ENCODE measurements at places on chromosomes 13 and 19.

- no peak for DNase-seq
These were observed 11.3 kb downstream of the GPR12 start for GRCh38 chr13:26749285-26749684.

GRCh38 chr13:65508745-65509144, 1721.4 kb downstream of the PCDH9 start:
- DNase-seq = no peak

- DNase-seq = no peak
These were observed 192.1 kb downstream of the KATNAL1 start for GRCh38 chr13:30115257-30115600.

GRCh38 chr13:70042193-70042592, 65.4 kb upstream of the ATXN8OS start:
- DNase-seq = no peak

- no peak for DNase-seq
These were observed 88.3 kb downstream of the DHRS12 start for GRCh38 chr13:51715613-51716012.

DNA sequence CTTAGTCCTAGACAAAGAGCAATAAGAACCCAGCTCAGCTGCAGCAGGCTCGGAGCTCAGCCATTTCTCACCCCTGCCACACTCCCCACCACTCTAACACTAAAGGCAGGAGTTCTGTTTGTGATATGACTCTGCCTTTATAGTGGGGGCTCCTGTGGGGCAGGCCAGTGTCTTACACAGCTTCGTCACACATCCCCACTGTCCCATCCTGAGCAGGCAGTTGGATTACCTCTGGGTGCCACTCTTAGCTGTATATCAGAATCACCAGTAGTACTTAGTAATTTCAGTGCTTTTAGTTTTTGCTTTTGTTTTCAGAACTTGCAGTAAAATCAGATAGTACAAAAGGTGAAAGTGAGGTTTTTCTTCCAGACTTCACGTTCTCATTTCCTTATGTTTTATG, 16.8 kb downstream of the SAMD4B start:
- DNase-seq = no peak

DNA sequence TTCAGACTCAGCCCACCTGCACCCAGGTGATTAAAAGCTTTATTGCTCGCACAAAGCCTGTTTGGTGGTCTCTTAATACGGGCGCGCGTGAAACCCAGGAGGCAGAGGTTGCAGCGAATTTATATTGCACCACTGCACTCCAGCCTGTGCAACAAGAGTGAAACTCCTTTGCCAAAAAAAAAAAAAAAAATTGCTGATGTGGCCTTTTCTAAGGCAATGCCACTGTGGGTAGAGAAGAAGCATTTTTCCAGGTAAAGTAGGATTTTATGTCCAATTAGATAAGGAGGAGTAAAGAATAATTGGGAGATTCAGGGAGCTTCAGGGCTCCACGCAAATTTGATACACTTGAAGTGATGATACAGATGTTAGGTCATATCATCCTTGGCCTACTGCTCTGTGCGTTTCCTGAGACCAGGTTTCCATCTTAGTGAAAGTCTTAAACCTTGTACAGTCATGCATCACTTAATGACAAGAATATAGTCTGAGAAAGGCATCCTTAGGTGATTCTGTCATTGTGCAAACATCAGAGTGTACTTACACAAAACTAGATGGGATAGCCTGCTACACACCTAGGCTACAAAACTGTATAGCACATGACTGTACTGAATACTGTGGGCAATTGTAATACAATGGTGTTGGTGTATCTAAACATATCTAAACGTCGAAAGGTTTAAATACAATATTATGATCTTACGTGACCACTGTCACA, 150.9 kb downstream of the SPRY2 start:
- no peak for DNase-seq

DNA sequence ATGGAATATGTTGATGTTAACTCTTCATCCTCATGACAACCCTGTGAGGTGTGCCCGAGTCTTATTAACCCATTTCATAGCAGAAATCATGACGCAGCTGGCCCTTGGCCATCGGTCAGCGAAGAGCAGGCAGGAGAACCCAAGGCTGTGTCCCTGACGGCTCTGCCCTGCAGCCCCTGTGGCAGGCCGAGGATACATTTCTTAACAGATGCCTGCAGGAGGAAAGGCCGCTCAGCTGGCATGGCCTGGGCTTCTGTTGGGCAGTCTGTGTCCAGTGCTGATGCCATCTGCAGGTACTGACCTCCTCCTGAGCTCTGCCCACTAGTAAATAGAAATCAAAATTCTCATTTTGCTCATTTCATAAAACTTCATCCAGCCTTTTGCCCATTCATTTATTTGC, 35.4 kb upstream of the MCF2L start:
- DNase-seq = no peak

DNA sequence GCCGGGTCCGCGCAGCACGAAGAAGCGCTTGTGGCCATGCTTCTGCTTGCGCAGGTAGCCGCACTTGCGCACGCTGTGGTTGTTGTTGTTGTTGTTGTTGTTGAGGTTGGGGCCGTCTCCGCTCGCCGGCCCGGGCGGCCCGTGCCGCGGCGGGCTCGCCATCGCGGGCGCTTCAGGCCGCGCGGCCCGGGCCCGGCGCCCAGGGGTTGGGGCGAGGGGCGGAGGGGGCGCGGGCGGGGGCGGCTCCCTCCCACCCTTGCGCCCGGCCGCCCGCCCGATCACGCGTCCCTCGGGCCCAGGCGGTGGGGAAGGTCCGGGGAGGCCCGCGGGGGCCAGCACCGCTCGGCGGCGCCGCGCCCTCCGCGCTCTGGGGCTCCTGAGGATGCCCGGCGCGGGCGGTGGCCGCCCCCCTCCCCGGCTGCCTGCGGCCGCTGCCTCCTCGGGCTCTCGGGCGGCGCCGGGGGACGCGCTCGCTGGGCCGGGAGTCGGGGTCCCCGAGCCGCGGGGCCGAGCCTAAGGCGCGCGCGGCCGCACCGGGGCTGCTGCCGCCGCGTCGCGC, 412 bp downstream of the IRS2 start:
- no peak for DNase-seq

GRCh38 chr19:33689138-33689746, 67.5 kb downstream of the CHST8 start:
- DNase-seq = no peak

DNA sequence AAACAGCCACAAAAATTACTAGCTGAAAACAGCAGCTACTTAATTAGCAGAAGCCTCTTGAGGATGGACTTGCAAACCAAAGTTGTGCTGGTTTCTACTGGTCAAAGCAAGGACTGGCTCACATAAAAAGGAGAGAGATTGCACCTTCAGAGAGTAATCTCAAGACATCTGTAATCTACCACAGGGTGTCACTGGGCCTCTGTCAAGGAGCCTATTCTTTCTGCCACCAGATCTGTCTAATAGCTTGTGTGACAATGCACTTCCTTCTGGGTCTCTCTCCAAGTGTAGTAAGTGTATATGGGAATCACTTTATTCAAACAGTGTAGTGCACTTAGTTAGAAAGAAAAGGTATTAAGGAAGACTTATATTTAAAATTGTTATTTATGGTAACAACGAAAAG, 24.4 kb upstream of the ZNF561 start:
- no peak for DNase-seq

GRCh38 chr13:44120043-44120442, 240.3 kb downstream of the LACC1 start:
- no peak for DNase-seq

- DNase-seq = no peak
These were observed 834.1 kb upstream of the SLITRK6 start for GRCh38 chr13:86633346-86633745.

DNA sequence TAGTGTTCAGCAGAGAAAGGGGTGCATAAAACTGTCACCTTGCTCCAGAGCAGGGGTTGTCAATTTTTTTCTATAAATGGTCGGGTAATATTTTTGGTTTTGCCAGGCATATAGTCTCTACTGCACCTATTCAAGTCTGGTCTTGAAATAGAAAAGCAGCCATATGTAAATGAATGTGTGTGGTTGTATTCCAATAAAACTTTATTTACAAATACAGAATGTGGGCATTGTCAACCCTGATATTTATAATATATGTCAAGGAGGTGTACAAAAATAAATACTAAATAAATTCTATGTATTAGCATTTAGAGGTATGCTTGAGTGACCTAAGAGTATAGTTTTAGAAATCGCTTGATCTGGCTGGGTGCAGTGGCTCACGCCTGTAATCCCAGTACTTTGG, 97.6 kb upstream of the SPRY2 start:
- DNase-seq = no peak

DNA sequence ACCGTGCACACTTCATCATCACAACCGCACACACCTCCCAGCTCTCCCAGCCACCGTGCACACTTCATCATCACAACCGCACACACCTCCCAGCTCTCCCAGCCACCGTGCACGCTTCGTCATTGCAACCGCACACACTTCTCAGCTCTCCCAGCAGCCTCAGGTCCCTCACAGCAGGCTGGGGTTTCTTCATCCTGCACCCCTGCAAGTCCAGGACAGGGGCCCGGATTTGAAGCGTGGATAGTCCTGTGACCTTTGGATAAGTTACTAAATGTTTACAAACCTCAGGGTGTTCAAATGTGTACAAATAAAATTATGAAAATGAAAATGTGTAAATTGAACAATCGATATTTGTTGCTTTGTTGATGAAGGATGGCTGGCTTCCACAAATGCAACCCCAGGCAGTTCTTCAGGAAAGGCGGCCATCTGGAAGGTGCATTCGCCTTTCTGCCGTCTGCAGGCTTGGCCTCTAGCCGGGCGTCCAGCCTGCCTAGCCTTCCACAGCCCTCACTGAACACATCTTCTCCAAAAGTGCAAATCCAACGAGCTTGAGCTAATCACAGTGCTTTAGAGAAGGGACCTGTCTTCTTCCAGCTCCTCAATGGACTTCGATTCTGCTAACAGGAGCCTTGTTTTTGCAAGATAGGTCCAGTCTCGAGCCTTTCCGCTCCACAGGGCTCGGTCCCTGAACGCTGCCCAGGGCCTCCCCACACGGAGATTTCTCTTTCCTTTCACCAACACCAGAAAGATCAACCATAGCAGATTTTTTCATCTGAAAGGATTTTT, 74.2 kb downstream of the SPACA7 start:
- DNase-seq = no peak

DNA sequence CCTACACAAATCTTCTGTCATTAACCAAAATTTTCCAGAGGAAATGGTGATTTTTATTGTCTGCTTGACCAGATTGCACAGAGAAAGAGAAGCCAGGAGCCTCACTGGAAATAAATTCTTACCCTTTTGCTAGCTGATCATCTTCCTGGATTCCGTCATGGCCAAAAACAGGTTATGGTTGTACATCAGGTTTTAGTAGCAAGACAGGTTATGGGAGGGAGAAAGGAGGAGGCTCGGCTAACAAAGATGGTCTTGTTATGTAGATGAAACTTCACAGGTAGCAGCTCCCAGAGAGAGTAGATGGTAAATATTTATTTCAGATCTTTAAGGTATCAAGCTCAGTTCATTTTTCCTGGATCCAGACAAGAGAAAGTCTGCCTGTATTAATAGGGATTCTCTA, 19.7 kb upstream of the CEACAM3 start:
- no peak for DNase-seq

- DNase-seq = no peak
These were observed 260.8 kb downstream of the EFNB2 start for GRCh38 chr13:106274551-106275203.

DNA sequence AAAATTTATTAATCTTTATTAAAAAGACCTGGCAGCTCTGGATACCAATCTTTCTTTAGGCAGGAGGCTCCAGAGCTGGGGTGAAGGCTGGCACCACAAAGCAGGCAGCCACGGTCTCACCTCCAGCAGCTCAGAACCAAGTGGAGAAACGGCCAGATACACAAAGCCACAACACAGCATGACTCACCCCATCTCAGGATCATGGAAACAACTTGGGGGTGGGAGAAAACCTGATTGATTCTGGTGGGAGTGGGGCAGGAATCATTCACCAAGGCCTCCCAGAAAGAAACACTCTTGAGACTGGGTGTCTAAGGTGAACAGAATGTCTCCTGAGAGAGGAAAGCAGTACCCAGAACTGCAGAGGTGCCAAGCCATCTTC, 64.2 kb downstream of the CRYL1 start:
- DNase-seq = peak; percentile 67

GRCh38 chr19:50835785-50836542, 2.6 kb upstream of the KLK15 start:
- DNase-seq = peak; percentile 29

GRCh38 chr19:56806639-56807038, 33.9 kb downstream of the PEG3 start:
- no peak for DNase-seq

DNA sequence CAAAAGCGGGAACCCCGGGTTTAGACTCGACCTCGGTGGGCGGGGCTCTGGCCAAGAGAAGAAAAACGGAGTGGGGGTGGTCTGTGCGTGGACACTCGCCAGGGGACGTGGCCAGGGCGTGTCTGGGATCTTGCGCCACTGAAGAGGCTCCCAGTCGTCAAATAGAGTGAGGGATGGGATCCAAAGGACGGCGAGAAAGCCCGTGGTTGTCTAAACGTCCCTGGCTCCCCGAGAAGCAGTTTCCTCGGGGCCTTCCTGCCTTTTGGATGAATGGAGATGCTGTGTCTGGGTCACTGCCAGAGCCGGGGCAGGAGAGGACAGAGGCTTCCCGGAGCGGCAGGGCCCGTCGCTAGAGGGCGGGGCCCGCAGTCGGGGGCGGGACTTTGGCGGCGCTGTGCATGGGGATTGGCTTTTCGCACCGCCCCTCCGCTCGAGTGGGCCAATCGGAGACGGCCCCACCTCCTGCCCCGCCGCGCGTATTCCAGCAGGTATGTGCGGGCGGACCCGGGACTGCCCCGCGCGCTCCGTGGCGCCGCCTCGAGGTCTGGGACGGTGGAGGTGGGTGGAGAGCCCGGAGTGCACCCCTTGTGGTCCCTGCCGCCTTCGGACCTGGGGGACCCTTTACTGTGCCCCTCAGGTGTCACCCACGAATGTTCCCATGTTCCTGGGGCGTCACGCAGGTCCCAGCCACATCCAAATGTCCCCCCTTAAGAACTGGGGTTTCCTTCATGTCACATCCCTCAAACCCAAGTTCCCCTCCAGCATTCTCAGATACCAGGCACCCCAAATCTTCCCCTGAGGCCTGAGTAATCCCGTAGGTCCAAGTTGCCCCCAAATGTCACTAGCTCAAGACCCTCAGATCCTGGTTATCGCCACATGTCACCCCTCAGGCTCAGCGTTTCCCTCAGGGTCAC, 38.3 kb downstream of the ZSWIM4 start:
- peak; percentile 89 for DNase-seq

GRCh38 chr19:35755550-35756376, 1.1 kb downstream of the HSPB6 start:
- peak; percentile 38 for DNase-seq

- no peak for DNase-seq
These were observed 40.5 kb upstream of the CNMD start for GRCh38 chr13:52780092-52780491.

DNA sequence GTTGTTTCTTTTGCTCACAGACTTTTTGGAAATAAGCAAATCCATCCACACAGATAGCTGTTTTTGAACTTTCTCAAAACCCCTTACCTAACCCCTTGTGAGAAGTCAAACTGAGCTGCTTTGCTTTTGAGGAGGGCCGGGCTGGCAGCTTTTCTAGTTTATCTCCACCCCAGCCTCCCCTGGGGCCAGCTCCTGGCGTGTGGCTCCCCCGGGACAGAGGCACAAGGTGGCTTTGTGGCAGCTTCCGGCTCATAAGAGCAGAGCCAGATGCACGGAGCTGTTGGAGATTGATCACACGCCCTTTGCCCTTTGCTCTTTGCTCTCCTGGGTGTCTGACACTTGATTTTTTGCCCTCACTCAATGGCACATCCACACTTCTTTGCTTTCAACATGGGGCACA, 24.9 kb upstream of the RNF113B start:
- no peak for DNase-seq

- no peak for DNase-seq
These were observed 277.6 kb upstream of the DACH1 start for GRCh38 chr13:72144636-72145035.

Data from astrocyte of the spinal cord (primary cell).